IPS DF 6.9 (cell line): ENCODE measurements at places on chromosomes 3 and 15.

DNA sequence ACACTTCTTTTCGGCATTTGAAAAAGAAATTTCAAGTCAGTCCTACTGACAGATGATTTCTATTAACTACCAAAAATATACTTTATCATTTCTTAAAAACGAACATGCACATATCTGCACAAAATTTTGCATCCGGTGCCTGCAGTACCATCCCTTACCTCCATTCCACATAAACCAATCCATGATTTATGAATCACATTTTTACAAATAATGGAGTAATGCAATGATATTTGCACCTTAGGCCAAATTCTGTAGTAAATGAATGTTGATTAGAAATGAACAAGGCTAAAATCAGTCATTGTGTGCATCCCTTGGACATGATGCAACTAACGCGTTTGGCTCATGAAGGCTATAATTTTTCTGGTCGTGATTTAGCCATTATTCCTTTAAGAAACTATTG, 46.5 kb downstream of the ROBO2 start:
- DNase-seq = no peak

DNA sequence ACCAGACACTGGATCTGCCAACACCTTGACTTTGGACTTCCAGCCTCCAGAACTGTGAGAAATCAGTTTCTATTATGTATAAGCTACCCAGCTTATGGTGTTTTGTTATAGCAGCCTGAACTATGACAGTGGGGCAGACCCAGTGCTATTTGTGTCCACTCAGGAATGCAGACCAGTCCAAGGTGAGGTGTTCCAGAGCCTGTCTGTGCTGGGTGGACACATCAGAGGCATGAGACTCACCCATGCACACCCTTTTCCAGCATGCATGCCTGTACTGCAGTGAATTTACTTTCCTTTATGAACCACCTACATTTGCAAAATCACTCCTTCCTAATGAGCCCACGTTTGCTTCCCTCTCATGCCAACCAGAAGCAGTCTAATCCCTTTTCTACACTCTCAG, 27.6 kb upstream of the DET1 start:
- DNase-seq = no peak

GRCh38 chr3:155281912-155282311, 11.6 kb downstream of the STRIT1 start:
- DNase-seq = no peak

GRCh38 chr15:62187425-62187824, 22.3 kb upstream of the C2CD4B start:
- no peak for DNase-seq

DNA sequence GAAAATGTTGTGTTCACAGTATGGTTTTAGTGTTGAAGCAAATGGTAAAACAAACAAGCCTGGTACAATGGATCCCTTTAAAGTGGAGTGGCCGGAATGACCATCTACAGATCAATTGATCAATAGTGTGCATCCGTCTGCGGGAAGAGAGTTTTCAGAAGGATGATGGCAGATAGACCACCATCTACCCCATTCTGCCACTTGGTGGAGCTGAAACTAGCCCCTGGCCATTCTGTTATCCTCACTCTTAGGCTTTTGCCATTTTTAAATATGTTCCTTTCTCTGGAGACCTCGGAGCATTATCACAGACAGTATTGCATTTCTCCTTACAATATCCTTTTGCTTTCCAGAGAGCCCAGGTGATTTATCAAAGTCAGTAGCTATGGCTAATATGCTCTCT, 258.9 kb upstream of the CFAP20DC start:
- no peak for DNase-seq

DNA sequence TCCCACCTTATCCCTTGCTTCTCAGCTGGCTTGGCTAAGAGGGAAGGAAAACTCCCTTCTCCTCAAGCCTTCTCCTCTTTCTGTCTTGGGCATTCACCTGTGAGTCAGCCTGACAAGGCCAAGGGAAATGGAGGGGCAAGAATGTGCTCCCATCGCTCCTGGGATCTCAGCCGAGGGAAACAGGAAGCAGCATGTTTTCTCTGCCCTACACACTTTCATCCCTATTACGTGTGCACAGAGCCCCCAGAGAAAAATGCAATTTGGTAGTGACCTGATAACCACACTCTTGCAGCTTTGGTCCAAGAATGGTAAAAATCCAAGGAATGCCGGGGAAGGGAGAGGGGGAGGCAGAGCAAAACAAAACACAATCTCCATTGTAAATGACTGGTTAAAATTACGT, 32.9 kb upstream of the MTMR10 start:
- DNase-seq = no peak

- no peak for DNase-seq
Measured at GRCh38 chr15:89745131-89745530, 5.9 kb downstream of the MESP1 start.

DNA sequence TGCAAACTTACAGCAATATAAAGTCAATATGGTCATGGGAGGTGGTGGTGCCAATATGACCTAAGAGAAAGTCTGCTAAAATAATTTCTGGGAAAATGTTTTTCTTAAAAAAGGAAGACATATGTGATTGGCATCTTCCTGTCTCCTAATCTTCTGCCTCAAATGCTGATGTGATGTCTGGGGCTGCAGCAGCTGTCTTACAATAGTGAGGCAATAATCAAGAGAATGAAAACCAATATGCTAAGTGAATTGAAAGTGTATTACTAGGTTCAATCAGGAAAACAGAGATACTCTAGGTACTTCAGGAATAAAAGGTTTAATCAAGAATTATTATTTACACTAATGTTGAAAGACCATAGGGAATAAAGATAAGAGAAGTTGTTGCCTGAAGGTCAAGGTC, 7.2 kb upstream of the STT3B start:
- DNase-seq = no peak

DNA sequence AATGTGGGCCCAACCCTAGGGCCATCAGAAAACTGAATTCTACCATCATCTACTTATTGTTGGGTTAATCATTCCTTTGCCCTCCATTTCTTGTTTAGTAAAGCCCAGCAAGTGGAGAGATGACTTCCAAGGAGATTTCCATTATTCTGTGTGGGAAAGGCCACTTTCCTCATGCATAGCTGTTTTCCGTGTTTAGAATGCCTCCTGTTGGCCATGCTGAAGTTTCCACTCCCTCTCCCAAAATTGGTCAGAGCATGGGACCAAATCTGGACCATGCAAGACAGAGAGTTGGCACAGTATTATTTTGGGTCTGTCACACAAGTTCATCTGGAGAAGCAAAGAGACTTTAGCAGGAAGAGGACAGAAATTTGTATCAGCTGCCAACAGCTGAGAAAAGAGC, 15.3 kb upstream of the SUSD5 start:
- DNase-seq = no peak

DNA sequence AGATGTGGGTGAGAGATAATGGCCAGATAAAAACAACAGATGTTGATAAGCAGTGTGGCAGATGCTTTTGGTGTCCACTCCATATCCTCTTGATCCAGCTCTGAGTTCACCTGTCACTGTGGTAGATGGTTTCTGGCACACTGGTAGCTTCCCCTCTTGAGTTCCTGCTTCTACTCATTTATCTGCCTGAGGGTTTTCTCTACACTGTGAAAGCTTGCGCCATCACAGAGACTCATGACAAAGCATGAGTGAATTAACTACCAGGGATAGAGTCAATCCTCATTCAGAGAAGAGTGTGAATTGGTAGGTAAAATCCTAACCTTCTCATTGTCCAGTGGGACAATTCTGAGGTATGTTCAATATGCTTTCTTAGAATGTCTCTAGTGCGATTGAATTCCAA, 50.0 kb upstream of the ARHGEF26 start:
- DNase-seq = no peak

- no peak for DNase-seq
Measured at GRCh38 chr15:49990835-49991545, 128.0 kb downstream of the ATP8B4 start.

GRCh38 chr3:159401069-159401468, 587.6 kb upstream of the IL12A start:
- DNase-seq = no peak

GRCh38 chr15:69818529-69818928, 279.2 kb downstream of the TLE3 start:
- no peak for DNase-seq

- DNase-seq = no peak
Measured at GRCh38 chr3:46604127-46604526, 8.2 kb upstream of the FAM240A start.

DNA sequence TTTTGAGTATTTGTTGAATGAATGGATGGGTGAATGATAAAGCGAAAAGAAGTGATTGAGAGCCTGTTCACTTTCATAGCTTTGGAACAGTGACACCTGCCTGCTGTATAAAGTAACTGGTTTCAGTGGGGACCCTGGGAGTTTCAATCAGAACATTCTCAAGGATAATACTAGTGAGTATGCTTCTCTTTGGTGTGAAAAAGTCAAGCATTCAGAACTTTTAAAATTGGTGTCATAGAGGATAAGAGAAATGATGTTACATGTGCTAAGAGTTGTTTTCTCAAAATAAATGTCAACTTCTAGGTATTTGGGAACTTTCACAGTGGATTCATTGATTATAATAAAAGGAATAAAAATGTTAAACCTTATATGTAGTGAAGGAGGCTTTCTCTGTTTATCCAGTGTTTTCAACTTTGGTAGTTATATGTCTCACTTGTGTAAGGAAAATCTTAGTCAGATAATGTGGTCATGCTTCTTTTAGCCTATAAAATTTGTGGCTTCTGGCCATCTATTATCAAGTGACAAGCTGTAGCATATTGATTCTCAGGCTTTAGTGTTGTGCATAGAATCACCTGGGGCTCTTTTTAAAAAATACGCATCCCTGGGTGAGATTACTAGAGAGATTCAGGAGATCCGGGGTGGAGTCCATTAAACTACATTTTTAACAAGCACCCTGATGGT, 11.9 kb downstream of the LRCH3 start:
- DNase-seq = no peak

DNA sequence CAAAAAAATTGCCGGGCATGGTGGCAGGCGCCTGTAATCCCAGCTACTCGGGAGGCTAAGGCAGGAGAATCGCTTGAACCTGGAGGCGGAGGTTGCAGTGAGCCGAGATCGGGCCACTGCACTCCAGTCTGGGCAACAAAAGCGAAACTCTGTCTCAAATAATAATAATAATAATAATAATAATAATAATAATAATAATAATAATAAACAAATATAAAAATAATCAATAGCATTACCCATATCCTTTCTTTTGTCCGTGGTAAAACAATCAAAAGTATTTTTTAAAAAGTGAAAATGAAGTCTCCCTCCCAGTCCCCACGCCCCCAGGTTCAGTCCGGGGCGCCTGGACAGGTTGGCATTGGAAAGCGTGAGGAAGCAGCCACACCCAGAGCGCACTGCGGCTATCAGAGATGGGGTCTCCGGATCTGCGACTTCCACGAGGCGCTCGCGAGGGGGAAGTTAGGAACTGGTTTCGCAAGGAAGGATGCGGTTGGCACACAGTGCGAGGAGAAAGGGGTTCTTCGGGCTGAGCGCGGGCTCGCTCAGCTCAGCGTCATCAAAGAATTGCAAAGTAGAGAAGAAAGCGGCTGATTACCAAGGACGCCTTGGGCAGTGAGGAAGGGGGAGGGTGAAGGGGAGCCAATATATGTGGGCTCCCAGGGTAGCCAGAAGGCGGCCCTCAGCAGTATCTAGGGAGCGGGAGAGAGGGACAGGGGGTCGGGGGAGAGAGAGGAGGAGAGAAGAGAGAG, 69.5 kb upstream of the EPHB3 start:
- no peak for DNase-seq

GRCh38 chr3:25074149-25074548, 353.9 kb upstream of the RARB start:
- no peak for DNase-seq

GRCh38 chr15:64622410-64623260, 152.8 kb downstream of the RBPMS2 start:
- DNase-seq = no peak

- DNase-seq = no peak
Measured at GRCh38 chr3:5227812-5228211, 40.3 kb downstream of the EDEM1 start.

DNA sequence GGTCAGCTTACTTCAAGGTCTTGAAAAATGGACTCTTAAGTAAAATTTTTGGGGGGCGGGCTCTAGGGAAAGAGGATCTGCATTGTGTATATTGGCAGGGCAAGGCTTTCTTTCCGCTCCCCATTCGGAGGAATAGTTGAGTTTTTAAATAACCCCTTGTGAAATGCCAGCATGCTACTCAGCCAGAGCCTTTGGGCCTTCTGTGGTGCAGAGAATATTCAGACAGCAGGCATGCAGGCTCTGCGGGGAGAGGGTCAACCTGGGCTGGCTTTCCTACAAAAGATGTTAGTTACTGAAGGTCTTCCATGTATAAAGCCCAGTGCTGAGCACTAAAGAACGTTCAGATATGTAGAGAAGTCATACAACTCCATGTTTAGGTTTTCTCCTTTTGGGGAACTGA, 40.6 kb downstream of the ADAMTSL3 start:
- DNase-seq = no peak

DNA sequence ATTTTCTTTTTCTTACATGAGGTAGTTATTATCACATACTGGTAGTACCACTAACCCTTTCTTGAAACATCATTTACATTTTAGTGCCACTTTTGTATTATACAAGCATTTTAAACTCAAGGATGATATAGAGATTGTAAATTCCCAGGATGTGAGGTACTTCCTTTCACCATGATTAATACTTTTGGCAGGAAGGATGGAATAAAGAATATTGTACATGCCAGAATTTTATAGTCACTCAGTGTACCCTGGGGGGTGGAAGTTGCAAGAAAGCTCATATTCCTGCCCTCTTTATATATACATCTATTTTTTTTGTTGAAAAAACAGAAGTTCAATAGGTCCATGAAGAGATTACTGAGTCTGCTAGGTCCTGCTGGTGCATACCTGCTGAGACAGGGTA, 141.0 kb upstream of the PLSCR5 start:
- no peak for DNase-seq

DNA sequence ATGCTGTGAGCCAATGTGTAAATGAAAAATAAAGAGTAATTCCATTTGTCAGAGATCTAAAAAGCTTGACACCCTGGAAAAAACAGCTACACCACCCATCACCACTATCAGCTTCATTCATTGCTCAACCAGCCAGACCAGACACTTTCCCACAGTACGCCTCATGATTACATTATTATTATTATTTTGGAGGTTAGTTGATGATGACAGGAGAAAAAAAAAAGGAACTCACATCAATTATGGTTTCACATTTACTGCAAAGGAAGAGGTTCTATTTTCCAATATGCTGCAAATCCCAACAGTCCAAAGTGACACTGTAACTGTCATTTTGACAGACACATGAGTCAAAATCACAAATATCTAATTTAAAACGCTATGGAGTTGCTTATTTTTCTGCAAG, 134.7 kb upstream of the TSC22D2 start:
- no peak for DNase-seq

- DNase-seq = no peak
Measured at GRCh38 chr3:5806192-5806591, 618.7 kb downstream of the EDEM1 start.

GRCh38 chr3:127785711-127786265, 36.5 kb downstream of the MGLL start:
- DNase-seq = no peak

DNA sequence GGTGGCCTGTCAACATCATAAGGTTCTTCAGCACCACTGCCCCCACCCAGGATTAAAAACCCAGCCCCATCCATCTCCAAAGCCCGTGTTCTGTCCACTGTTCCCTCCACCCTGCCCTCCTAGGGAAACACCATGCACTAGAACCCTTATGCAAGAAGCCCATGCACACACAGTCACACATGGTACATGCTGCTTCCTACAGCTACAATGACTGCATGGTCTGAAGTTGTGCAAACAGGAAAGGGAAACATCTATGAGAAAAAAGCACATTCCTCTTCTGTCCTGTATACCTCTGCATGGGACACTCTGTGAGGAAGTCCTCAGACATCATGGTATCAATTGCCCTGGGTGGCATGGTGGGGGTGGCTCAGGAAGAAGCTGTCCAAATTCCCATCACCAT, 108.6 kb upstream of the MRPS22 start:
- no peak for DNase-seq
